Stimulated activated CD4-positive, alpha-beta T cell treated with anti-CD3 and anti-CD28 coated beads, Interleukin-1b, Interleukin-23, amount 100 ng/mL, for 1 hour (primary cell): ENCODE measurements at places on chromosomes 1 and 21.

- DNase-seq: no peak
Measured at GRCh38 chr1:78722947-78723346, 73.3 kb downstream of the IFI44 start.

DNA sequence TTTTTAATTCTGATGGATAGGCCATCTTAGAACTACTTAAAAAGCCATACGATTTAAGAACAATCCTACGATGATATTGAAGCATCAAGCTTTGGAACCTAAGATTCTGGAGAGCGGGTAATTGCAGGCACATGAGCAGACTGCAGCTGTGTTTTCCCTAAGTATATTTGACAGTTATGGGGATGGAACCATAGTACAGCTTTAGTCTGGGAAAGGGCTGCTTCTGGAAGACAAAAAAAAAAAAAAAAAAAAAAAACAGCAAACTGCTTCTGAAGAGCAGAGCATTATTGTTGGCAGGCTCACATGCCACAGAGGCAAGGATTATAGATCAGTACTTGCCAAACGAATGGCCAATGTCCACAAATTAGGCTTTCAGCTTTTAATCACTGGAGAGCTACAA is 1618.7 kb downstream of the AMY1C start:
- DNase-seq: no peak

GRCh38 chr1:2314803-2315673 is 76.3 kb downstream of the MORN1 start:
- DNase-seq: peak; percentile 28

DNA sequence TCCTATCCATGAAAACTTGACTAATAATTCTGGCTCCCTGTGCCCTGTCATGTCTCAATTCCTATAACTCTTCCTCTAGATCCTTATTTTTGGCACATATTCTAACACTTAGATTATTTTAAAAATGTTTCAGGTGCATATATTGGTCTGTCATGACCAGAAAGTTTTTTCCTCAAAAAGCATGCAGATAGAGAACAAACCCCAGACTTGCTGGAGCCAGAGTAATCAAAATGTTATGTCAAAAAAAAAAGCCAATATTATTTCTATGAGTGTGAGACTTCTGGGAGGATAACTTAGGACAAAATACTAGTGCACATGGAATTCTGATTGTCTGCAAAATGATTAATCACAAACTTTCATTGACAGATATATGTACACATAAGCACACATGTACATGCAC is 135.1 kb upstream of the MROH9 start:
- DNase-seq: no peak

DNA sequence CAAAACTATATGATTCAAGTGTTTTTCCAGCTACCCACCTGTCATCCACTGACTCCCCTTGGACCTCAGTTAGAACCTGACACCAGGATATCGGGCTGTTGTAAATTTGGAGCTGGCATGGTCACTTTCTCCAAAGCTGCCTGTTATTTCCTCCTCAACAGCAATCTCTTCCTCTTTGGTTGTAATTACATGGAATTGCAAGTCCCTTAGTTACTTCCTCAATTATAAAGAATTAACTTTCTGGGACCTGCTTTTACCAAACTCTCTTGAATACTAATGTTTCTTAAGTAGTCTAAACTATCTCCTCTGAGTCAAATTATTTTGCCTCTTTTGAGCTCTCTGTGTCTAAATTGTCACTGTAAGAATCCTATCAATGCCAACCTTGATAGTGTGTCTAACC is 150.3 kb upstream of the SGIP1 start:
- DNase-seq: no peak

- DNase-seq: no peak
Measured at GRCh38 chr1:43844114-43844513, 89.5 kb upstream of the ARTN start.

DNA sequence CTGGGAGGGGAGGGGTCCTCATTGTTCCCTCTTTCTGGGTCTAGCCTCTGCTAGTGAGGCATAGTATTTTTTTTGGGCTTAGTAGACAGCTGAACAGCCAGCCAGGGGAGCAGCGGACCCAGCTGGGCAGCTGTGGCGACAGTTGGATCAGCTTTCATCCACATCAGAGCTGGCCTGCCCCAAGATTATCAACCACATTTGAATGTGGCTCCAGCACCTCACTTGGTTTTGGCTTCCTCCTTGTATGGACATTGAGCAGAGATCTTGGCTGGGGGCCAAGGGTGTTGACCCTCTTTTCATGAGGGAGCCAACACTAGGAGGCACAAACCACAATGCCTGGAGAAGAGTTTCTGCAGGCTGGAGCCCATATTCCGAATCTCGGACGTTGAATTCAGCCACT is 25.0 kb downstream of the WNT4 start:
- DNase-seq: no peak

DNA sequence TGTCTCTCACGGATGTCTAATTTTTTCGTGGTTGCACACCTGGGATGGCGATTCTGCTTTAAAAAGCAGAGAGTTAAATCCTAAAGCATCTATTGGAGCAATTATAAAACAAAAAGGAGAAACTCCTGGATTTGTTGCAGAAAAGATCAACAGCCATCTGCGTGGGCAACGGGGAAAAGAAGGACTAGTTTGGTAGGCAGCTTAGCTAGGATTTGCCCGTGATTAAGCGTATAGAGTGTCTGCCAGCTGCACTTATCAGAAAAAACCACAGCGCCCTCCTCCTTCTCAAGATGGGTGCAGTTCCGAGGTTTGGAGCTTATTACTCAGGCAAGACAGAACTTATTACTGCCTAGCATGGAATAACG is 526 bp upstream of the SLC25A24 start:
- no peak for DNase-seq

DNA sequence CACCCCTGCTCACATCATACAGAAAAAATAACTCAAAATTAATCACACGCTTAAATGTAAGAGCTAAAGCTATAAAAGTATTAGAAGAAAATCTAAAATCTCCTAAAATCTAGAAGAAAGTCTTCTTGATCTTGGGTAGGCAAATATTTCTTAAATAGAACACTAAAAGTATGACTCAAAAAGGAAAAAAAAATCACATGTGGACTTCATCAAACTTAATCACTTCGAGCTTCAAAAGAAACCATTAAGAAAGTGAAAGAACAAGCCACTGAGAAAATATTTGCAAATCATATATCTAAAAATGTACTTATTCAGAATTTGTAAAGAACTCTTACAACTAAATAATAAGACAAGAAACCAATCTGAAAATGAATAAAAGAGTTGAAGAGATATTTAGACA is 32.7 kb downstream of the LRRC52 start:
- DNase-seq: no peak

DNA sequence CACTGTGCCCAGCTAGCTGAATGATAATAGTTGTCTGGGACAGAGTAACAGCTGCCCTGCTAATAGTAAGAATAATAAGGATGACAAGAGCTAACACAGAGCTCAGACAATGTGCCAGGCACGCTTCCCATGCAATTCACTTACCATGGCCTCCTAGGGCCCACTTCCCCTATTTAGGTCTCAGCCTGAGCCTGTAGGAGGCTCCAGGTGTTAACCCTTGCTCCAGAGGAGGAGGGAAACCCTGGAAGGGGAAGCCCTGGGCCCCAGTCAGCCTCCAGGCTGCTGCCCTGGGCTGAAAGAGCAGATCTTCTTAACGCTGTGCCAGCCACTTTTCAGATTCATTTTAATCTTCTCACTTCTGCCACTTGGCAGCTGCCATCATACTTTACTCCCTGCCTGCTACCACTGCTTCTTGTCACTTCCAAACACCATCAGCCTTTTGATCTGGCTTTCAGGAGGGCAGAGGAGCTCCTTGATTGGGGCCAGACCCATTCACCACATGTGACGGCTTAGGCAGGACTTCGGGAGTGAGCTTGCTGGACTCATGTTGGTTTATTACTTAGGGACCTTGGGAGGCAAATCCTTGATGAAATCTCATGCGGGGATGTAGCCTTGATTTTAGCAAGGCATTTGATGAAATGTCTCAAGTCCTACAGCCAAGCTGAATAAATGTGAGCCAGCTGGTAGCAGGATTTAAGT is 66.7 kb upstream of the PARP1 start:
- DNase-seq: no peak

GRCh38 chr1:237470712-237471338 is 419.9 kb downstream of the ZP4 start:
- no peak for DNase-seq

GRCh38 chr1:60111716-60112115 is 38.1 kb upstream of the C1orf87 start:
- DNase-seq: no peak

DNA sequence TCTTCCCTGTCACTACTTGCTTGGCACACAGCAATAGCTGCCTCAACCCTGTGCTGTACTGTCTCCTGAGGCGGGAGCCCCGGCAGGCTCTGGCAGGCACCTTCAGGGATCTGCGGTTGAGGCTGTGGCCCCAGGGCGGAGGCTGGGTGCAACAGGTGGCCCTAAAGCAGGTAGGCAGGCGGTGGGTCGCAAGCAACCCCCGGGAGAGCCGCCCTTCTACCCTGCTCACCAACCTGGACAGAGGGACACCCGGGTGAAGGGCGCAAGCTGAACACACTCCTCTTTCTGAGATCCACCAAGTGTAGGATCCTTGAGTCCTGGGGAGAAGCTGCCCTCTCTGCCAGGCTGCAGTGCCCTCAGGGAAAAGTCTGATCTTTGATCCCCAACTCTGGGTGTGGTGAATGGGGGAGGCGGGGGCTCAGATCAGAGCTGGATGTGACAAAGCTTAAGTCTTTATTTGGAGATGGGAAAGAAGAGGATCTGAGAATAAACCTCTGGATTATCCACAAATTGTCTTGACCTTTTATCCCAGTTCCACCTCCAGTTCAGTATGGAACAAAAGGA is 1.2 kb downstream of the RXFP4 start:
- DNase-seq: no peak

- no peak for DNase-seq
Measured at GRCh38 chr1:99645203-99645602, 710 bp upstream of the PALMD start.

- no peak for DNase-seq
Measured at GRCh38 chr21:25515484-25516405, 91.5 kb downstream of the MRPL39 start.

- DNase-seq: no peak
Measured at GRCh38 chr1:159008744-159009188, 941 bp upstream of the IFI16 start.

DNA sequence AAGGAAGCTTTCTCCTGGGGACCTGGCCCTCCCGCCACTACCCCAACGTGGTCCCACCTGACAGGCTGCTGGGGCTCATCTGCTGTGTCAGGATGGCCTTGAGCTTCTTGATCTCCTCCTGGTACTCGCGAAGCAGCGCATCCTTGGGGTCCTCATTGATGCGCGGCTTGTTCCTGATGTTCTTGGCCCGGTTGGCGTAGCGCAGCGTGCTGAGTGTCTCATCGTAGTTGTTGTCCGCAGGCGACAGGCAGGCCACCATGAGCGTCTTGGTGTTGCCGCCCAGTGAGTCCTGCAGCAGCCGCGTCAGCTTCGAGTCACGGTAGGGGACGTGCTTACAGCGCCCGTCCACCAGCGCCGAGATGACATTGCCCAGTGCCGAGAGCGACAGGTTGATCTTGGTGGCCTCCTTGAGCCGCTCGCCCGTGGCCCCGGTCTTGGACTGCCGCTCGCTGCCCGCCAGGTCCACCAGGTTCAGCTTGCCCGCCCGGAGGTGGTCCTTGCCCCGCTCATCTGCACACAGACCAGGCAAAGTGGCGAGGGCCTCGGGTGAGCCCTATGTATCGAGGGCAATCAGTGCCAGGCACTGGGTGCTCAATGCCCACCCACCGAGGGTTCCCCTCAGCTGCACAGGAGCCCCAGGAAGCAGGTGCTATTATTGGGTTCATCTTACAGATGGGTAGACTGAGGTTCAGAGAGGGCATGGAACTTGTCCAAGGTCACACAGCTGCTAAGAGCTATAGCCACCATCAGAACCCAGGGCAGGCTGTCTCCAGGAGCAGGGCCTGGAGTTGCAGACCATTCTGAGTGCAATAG is 13.2 kb downstream of the KIF17 start:
- no peak for DNase-seq
